ENCODE measurements at places on chromosomes 4 and X.

- DNase-seq: no peak
Observed at GRCh38 chr4:68338625-68339024, 11.3 kb downstream of the YTHDC1 start.

DNA sequence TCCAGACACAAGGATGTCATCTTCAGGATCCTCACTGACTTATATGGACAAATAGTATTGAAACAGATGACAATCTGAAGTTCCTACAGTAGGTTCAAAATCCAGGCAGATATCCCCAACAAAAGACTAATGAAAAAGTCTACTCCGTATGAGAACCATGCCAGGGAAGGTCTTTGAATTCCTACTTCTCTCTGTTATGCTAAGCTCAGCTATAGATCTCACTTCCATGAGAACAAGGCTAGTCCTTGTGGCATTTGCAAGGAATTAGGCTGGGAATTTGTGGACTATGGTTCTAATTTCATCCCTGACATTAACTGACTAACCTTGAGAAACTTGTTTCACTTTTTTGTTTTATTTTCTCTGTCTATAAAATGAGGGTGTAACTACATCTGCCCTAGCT lies 229.8 kb downstream of the IL1RAPL2 start:
- DNase-seq: no peak

GRCh38 chr4:3069661-3070199 lies 4.6 kb downstream of the HTT-AS start:
- DNase-seq: no peak

- no peak for DNase-seq
Observed at GRCh38 chr4:29046781-29047180, 1673.4 kb upstream of the PCDH7 start.

GRCh38 chr4:44632089-44632488 lies 19.3 kb downstream of the YIPF7 start:
- DNase-seq: no peak

Data from D721Med (cell line).